ENCODE measurements at places on chromosomes 12 and 14.

- no peak overlapping the region for H3K27ac ChIP-seq
- H3K4me3 ChIP-seq = no peak overlapping the region
- no peaks in the 10 kb centered on the region for H3K36me3 ChIP-seq
- H3K27me3 ChIP-seq = no peaks in the 10 kb centered on the region
- DNase-seq = no peak
These were observed 183.4 kb downstream of the KIF26A start for GRCh38 chr14:104321802-104322130.

DNA sequence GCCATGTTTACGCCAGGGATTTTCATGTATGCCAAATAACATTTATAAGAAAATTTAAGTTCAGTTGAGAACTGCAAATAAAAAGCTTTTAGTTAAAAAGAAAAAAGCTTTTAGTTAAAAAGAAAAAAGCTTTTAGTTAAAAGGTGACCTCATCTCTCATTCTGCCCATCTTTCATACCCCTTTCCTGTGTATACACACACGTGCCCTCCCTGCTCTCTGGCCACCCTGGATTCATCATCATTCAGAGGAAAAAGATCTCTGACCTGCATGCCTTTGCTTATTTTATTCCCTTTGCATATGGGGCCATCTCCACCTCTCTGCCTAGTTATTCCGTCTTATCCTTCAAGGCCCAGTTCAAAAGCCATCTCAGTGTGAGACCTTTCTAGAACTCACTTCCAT lies 38.1 kb upstream of the CDK17 start:
- no peaks in the 10 kb centered on the region for H3K36me3 ChIP-seq
- no peak overlapping the region for H3K4me3 ChIP-seq
- no peak for DNase-seq
- no peaks in the 10 kb centered on the region for H3K27me3 ChIP-seq

DNA sequence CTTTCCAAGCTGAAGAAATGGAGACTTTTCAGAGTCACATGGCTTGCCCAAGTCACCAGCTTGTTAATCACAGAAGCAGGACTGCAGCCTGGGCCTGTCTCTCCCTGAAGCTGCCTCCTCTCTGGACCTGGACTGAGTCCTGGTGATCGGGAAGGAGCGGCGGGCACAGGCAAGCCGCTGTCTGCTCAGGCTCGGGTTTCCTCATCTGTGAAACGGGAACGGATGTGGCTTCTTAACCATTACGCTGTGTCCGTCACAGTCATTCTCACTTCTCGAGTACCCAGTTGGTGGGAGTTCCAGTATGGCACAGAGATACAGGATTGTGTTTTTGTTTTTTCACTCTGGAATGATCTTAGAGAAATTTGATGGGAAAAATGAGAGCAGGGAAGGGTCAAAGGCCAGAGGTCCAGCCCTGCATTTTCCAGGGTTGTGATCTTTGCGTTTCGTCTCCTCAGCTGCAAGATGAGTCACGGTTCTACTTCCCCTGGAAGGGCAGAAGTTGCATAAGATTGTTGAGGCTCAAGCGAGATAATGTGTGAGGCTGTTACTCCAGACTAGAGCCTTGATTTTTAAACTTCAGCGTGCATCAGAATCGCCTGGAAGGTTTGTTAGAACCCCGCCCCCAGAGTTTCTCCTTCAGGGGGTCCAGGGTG lies 7.6 kb upstream of the LRTM2 start:
- H3K4me1 ChIP-seq = peaks cover 8% of the 10 kb centered on the region
- H3K27ac ChIP-seq = no peak overlapping the region
- H3K4me3 ChIP-seq = no peak overlapping the region
- DNase-seq = peak; percentile 51
- no peaks in the 10 kb centered on the region for H3K27me3 ChIP-seq
- H3K36me3 ChIP-seq = no peaks in the 10 kb centered on the region

DNA sequence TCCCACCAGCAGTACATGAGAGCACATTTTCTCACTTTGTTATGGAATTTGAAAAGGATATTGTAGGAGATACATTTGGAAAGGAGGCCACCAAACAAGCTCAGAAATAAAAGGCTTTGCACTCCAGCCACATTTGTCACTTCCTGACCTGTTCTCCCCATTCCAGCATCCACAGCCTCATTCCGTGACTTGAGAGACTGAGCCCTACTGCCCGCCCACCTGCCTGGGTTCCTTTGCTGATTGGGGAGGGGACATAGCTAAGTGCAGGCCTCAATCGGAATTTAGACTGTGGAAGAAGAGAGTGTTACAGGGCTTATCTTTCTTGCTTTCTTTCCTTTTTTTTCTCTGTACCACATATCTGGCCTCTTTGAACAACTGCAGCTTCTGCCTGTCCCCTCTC lies 735.4 kb upstream of the TMEM132C start:
- no peaks in the 10 kb centered on the region for H3K36me3 ChIP-seq
- H3K27me3 ChIP-seq = no peaks in the 10 kb centered on the region
- no peak overlapping the region for H3K4me3 ChIP-seq
- peak; percentile 20 for DNase-seq

- H3K4me1 ChIP-seq = no peaks in the 10 kb centered on the region
- H3K36me3 ChIP-seq = no peaks in the 10 kb centered on the region
- DNase-seq = no peak
- H3K4me3 ChIP-seq = no peak overlapping the region
- no peaks in the 10 kb centered on the region for H3K27me3 ChIP-seq
- H3K27ac ChIP-seq = no peak overlapping the region
These were observed 30.5 kb upstream of the CCND2 start for GRCh38 chr12:4243091-4243490.

GRCh38 chr12:103808239-103808880 lies 32.7 kb downstream of the NT5DC3 start:
- no peak overlapping the region for H3K27ac ChIP-seq
- H3K36me3 ChIP-seq = no peaks in the 10 kb centered on the region
- H3K4me3 ChIP-seq = no peak overlapping the region
- no peak for DNase-seq

GRCh38 chr14:100620255-100621100 lies 33.3 kb upstream of the BEGAIN start:
- H3K27me3 ChIP-seq = no peaks in the 10 kb centered on the region
- H3K4me3 ChIP-seq = no peak overlapping the region
- DNase-seq = no peak
- no peak overlapping the region for H3K27ac ChIP-seq
- no peaks in the 10 kb centered on the region for H3K36me3 ChIP-seq

GRCh38 chr14:90732139-90732538 lies 84.1 kb downstream of the TTC7B start:
- H3K27ac ChIP-seq = no peak overlapping the region
- H3K4me3 ChIP-seq = no peak overlapping the region
- no peaks in the 10 kb centered on the region for H3K36me3 ChIP-seq
- no peak for DNase-seq
- no peaks in the 10 kb centered on the region for H3K4me1 ChIP-seq
- H3K27me3 ChIP-seq = no peaks in the 10 kb centered on the region

DNA sequence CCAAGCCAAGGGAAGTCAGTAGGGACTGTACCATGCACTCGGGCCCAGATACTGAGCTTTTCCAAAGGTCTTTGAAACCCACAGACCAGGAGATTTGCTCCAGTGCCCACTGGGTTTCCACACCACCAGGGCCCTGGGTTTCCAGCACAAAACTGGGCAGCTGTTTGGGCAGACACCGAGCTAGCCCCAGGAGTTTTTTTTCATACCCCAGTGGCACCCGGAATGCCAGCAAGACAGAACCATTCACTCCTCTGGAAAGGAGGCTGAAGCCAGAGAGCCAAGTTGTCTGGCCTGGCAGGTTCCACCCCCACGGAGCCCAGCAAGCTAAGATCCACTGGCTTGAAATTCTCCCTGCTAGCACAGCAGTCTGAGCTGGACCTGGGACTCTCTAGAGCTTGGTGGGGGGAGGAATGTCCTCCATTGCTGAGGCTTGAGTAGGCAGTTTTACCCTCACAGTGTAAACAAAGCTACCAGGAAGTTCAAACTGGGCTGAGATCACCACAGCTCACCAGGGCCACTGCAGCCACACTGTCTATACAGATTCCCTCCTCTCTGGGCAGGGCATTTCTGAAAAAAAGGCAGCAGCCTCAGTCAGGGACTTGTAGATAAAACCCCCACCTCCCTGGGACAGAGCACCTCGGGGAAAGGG lies 793.7 kb downstream of the RPS29 start:
- H3K27me3 ChIP-seq = no peaks in the 10 kb centered on the region
- no peak for DNase-seq
- no peak overlapping the region for H3K4me3 ChIP-seq
- H3K27ac ChIP-seq = no peak overlapping the region

- no peak for DNase-seq
- no peaks in the 10 kb centered on the region for H3K4me1 ChIP-seq
- H3K4me3 ChIP-seq = no peak overlapping the region
- no peaks in the 10 kb centered on the region for H3K36me3 ChIP-seq
- H3K27me3 ChIP-seq = no peaks in the 10 kb centered on the region
- no peak overlapping the region for H3K27ac ChIP-seq
These were observed 174.0 kb downstream of the SLC2A13 start for GRCh38 chr12:39931857-39932256.

DNA sequence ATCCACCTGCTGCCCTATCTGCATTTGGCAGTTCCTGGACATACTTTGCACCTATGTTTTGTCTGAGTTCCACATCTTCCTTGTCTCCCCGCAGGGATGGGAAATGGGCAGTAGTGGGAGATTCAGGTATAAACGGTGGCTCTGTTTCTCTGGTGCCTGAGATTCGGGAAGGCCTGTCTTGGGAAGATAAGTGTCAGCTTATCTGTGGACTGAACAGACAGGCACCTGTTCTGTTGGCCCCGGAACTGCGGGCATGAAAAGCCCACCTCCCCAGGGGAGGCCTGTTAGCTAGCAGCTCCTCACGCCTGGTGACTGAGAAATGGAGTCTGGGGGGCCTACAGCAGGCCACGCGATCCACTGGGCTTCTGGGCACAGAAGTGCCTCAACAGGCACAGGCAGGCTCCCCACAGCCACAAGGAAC lies 5.8 kb downstream of the PHB2 start:
- DNase-seq = no peak
- H3K4me3 ChIP-seq = no peak overlapping the region
- peaks cover 64% of the 10 kb centered on the region for H3K4me1 ChIP-seq
- peak overlapping the region; percentile 58 for H3K27ac ChIP-seq
- no peaks in the 10 kb centered on the region for H3K27me3 ChIP-seq

DNA sequence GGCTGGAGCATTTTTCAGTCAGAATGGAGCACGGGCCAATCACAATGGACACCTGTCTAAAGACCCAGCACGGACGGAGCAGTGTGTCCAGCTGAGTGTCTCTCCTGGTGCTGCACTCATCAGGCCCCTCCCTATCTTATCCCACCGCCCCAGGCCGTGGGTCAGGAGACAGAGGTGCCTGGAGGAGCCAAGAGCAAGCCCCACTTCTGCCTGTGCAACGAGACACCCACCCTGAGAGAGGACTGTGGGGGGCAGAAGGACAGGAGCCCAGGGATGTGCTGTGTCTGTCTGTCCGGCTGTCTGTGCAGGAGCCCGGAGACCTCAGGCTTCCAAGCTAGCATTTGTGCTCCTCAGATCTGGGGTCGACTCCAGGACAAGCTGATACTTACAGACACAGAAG lies 69.6 kb upstream of the SFSWAP start:
- H3K27ac ChIP-seq = no peak overlapping the region
- DNase-seq = no peak
- H3K27me3 ChIP-seq = no peaks in the 10 kb centered on the region
- H3K4me3 ChIP-seq = no peak overlapping the region

DNA sequence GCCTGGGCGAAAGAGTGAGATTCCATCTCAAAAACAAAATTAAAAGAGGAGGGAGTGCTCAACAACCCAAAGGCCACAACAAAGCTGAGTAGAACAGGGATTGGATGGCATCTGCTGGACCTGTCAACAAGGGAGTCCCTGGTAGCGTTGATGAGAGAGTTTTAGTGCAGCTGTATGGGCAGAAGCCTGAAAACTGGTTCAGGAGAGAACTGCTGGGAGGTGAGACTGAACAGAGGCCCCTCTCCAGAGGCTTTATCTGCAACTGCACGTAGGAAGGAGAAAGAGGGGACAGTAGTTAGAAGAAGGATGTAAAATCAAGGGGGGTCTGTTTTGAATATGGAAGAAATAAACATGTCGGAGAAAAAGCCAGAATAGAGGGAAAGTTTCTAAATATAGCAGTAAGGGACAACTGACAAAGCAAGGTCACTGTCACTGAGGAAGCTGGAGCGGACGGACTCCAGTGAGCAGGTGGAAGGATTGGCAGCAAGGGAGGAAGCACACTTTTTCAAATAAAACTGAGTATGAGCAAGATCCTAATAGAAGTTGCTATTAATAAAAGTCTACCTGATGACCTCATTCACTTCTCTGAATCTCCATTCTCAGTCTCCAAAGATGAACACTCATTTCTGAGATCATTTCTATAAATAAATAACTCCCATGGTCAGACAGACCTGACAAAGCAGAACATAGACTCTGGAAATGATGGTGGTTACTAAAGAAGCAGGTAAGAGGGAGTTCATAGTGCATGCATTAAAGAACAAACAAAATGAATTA lies 11.8 kb upstream of the ATF1 start:
- H3K27ac ChIP-seq = no peak overlapping the region
- H3K4me1 ChIP-seq = no peaks in the 10 kb centered on the region
- 0 out of 2 replicates have a peak, but pooled peaks cover 3% of the 10 kb centered on the region for H3K36me3 ChIP-seq
- H3K27me3 ChIP-seq = no peaks in the 10 kb centered on the region
- no peak for DNase-seq

DNA sequence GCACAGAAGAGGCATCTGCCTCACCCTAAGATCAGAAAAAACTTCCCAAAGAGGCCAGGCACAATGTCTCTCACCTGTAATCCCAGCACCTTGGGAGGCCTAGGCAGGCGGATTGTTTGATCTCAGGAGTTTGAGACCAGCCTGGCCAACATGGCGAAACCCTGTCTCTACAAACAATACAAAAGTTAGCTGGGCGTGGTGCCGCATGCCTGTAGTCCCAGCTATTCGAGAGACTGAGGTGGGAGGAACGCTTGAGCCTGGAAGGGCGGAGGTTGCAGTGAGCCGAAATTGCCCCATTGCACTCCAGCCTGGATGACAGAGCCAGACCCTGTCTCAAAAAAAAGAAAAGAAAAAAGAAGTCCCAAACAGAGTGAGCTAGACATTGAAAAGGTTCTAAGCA lies 4.5 kb downstream of the ZBTB1 start:
- no peaks in the 10 kb centered on the region for H3K27me3 ChIP-seq
- peak overlapping the region; percentile 77 for H3K4me3 ChIP-seq
- H3K27ac ChIP-seq = peak overlapping the region; percentile 96

- H3K27ac ChIP-seq = no peak overlapping the region
- no peaks in the 10 kb centered on the region for H3K36me3 ChIP-seq
- H3K4me3 ChIP-seq = no peak overlapping the region
- peaks cover 10% of the 10 kb centered on the region for H3K4me1 ChIP-seq
- no peak for DNase-seq
These were observed 8.4 kb downstream of the DEGS2 start for GRCh38 chr14:100150932-100151587.

GRCh38 chr12:76489737-76490136 lies 69.8 kb downstream of the OSBPL8 start:
- H3K4me1 ChIP-seq = no peaks in the 10 kb centered on the region
- H3K4me3 ChIP-seq = no peak overlapping the region
- no peak for DNase-seq
- H3K27me3 ChIP-seq = no peaks in the 10 kb centered on the region

All from Karpas-422 (cell line).